ENCODE measurements at places on chromosomes 6 and 20.

- DNase-seq: no peak
Measured at GRCh38 chr20:50498071-50498776, 12.0 kb upstream of the PTPN1 start.

GRCh38 chr6:53290537-53291510 is 57.9 kb downstream of the ELOVL5 start:
- no peak for DNase-seq

GRCh38 chr6:111418971-111419693 is 63.9 kb downstream of the REV3L start:
- DNase-seq: no peak

GRCh38 chr20:43765916-43766315 is 39.1 kb upstream of the GTSF1L start:
- DNase-seq: no peak

DNA sequence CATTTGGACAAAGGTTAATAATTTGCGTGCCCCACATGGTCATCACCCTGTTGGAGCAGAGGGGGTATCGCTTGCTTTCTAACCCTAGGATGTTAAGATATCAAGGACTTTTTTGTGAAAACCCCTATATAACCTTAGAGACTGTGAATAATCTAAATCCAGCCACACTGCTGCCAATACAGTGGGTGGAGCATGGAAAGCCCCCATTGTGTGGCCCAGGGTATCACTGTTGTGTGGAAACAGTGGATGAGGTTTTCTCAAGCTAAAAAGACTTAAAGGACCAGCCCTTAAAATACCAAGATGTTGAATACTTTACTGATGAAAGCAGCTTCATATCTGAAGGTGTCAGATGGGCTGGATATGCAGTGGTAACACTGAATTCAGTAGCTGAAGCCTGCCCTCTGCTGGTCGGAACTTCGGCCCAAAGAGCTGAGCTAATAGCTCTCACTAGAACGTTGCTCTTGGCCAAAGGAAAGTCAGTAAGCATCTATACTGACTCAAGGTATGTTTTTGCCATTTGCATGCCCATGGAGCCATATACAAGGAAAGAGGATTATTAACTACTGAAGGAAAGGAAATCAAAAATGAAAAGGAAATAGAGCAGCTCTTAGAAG is 695.2 kb downstream of the PHF3 start:
- no peak for DNase-seq

DNA sequence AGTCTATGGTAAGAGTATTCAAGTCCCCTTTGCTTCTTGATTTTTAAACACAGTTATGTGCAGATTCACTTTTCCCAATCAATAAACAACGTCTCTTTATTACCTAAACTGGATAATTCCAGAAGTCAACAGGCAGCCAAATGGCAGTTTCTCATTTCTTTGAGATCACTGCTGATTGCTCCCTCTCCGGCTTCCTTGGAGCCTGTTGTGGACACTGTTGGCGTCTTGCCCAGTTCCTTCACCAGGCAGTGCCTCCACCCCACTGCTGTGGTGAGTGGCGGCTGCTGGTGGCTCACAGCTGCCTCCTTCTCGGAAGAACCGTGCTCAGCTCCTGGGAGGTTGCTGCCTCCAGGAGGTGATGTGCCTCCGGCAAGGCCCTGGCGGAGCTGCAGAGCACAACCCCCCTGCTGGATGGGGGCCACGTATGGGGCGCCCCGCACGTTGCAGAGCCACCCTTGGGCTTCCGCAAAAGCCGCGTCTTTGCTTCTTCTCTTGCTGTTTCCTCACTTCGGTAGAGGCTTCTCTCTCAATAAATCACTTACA is 105.1 kb upstream of the CNKSR3 start:
- peak; percentile 25 for DNase-seq

- DNase-seq: no peak
Measured at GRCh38 chr20:11777387-11778205, 140.1 kb upstream of the BTBD3 start.

GRCh38 chr20:62632575-62633090 is 9.7 kb upstream of the SLCO4A1 start:
- DNase-seq: no peak

DNA sequence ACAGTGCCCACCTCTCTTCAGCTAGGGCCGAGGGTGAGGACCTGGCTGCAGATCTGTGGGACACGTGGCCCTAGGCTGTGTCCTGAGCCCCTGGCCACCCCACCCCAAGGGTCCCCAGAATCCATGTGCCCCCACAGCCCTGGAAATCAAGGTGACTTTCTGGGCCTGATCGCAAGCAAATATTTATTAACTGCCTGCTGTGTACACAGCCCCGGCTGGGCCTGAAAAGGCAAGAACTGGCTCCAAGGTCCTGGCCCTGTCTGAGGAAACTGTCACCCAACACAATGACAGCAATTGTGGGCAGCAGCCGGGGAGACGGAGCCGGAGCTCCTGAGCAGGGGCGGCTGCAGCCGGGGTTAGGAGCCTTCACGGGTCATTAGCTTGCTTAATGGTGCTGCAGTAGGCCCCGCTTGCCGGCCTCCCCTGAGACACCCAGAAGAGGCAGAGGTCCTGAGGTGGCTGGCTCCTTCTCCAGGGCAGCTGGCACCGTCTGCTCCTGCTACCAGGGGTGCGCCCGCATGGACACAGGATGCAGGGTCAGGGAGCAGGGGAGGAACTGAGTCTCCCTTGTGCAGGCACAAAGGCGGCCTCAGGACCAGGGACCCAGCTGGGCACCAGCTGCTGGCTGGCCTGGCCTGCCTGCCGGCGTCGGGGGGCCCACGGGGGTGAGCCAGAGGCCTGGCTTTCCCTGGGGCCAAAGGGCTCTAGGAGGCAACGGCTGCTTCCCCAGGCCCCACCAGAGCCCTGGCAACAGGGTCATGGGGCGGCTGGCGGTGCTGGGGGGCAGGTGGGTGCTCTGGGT is 24.1 kb downstream of the NPEPL1 start:
- peak; percentile 11 for DNase-seq

DNA sequence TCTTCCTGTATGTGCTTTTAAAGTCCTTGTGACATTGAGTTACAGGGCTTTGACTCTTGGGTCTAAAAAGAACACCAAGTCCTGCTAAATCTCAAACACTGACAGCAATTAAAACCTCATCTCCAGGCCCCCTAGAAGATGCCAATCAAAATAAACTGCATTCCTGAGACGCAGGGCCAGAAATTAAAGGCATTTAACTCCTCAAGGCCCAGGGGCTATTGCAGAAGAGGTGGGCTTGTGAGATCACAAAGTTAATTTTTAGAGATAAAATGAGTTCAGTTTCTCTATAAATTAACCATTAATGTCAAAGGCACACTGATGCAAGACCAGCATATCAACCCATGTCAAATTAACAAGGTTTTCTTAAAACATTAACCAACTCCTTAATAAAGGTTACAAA is 145.6 kb upstream of the CARMIL1 start:
- no peak for DNase-seq

GRCh38 chr6:135189344-135189743 is 8.2 kb downstream of the MYB start:
- DNase-seq: no peak

DNA sequence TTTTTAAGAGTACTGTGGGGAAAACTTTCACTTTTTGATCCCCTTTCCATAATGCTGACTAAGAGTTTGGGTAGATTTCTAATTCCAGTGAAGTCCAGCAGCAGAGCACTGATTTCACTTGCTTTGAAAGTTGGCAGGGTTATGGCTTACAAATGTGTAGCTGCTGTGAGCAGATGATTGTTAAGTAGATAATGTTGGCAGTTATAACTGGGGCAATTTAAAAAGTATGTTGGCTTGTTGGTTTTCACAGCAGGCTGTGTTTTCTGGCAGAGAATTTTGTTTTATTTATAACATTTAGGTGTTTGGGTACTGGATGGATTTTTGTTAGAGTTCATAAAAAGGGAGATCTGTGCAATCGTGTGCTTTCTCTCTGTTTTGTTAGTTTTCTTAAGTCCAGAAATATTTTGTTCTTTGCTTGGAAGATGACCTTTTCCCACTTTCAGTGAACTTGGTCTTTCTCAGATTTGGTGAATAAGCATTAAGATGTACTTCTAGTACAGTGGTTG is 31.4 kb downstream of the AFDN start:
- no peak for DNase-seq

GRCh38 chr6:30915591-30915946 is 1.5 kb downstream of the VARS2 start:
- peak; percentile 80 for DNase-seq

DNA sequence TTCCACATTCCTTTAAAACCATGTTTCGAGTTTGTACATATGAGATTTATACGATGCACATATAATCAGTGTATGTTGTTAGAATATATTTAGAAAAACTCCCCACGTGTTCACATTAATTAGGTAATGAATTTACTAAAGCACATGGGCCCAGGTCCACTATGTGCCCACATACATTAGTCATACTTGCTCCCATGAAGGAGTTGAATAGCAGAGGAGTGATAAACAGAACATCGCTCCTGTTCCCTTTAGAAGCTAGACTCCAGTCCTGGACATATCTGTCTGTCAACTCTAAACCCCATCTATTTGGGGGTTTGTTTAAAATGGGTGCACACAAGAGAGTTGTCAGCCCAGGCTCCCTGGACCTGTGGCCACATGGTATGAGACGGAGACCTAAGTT is 108.1 kb upstream of the TIAM2 start:
- DNase-seq: no peak

DNA sequence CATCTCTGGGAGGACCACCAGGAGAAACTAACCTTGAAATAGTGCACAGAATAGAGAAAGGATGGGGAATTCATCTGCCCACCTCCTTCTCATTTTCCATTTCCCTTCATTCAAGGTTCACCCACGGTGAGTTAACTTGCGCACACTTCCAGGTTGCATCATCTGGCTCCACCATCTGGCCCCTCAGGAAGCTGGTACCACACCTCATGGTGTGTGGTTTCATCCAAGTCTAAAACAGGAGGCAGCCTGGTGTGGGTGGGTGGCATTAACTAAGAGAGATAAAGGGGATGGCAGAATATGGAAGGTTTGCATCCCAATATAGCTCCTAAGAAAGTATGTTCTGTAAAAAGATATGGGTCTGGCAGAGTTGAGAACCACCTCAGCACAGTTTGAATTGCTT is 3.8 kb downstream of the ZNF334 start:
- DNase-seq: no peak

- no peak for DNase-seq
Measured at GRCh38 chr6:157754351-157754750, 68.7 kb upstream of the SNX9 start.

DNA sequence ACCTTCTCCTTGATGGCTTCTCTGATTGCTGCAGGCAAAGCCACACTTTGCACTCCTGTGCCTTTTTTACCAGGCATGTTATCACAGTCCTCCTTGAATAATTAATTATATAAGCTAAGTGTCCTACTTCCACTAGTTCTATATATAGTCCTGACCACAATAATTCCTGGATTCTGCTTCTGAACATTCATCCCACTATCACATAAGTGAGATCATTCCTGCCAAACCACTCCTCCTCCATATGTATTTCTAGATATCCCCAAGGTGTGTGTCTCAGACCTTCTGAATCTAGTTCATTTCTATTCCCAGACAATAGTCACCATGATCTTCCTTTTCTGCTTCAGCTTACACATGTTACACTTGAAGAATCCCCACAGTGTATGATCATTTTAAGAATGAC is 1237.5 kb upstream of the MAP3K7 start:
- DNase-seq: no peak

DNA sequence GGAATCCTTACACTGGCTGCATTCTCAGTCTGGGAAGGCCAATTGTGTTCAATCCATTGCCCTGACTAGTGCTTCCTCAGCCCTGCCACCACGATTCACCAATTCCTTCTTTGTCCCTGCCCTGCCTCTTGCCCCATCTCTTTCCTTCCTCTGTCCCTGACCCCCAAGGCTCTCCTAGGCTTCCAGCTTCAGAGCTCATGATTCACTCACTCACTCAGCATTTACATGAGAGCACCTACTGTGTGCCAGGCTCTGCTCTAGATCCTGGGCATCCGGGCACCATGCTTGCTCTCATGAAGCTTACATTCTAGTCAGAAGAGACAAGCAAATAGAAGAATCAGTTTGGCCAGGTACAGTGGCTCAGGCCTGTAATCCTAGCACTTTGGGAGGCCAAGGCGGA is 489.5 kb upstream of the JARID2 start:
- no peak for DNase-seq

DNA sequence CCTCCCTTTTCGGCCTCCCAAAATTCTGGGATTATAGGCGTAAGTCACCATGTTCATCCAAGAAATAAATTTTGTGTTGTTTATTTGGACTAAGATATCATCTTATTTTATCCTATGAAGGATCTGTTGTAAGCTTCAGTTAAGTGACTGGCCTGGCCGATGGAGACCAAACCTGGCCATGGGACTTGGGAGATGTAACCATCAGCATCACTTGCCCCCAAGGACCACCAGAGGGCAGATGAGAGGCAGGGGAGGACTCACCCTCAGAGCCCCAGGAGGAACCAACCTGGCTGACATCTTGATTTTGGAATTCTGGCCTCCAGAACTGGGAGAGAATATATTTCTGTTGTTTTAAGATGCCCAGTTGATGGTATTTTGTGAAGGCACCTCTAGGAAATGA is 266.7 kb downstream of the CDH26 start:
- DNase-seq: peak; percentile 39

- DNase-seq: no peak
Measured at GRCh38 chr6:88749849-88750248, 213.6 kb downstream of the RNGTT start.

GRCh38 chr6:52876056-52876787 is 33.3 kb downstream of the GSTA3 start:
- no peak for DNase-seq

DNA sequence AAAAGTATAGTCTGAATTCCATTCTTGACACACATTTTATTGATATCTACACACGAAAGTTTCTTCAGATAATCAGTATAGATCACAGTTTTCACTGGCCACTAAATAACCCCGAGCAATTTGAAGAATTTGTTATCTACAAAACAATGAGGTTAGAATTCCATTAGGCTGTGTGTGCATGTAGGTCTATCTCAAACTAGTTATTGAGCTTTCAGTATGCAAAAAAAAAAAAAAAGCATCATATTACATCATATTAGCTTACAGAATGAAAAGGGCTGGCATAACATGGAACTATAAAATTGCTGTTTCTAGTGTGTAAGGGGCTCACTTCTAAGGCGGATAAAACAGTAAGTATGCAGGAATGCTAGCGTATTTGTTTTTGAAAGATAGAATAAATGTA is 59.5 kb upstream of the ADGRG6 start:
- no peak for DNase-seq

GRCh38 chr6:115067690-115068447 is 725.0 kb upstream of the HS3ST5 start:
- DNase-seq: no peak

DNA sequence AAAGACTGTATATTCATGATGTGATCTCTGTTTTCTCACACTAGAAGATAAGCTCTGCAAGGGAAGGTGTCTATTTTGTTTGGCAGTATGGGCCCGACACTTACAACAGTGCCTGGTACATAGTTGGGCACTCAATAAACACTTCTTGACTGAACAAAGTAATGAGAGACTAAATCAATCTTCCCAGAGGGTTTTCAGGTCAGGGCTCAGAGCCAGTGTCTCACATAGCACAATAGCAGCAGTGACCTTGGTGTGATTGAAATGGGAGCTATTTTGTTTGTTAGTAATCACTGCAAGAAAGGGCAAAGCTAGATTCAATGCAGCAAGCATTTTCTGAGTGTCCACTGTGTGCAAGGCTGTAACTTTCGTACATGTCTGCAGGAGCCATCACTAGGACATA is 26.4 kb upstream of the GCM1 start:
- DNase-seq: no peak

Measured in HuH-7 (cell line).